ENCODE measurements at places on chromosomes 1 and 21. TPM values are rescaled to one million over a fixed set of nuclear protein-coding genes. Genes with fewer than 3 reads are reported as not detected.

The NEK2 gene
- 9.5 TPM for total RNA-seq

The THEMIS2 gene
- total RNA-seq = 8.0 TPM

DNA sequence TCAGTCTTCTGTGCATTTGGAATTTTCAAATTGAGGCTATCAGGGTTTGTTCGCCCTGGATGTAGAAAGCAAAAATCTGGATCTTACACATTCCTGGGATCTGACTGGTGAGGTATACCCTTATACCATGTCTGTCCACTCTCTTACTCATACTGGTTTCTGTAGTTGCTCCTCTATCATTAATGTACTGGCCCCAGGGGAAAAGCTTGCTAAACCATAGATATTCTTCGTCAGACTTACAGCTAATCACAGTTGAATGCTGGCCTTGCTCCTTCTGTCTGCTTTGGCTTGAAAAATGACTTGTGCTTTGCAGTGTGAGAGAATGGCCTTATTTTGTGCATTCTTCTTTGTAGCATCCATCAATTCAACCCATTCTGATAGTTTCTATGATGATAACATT lies 30.5 kb downstream of the TBCE start:
- no peak for DNase-seq

DNA sequence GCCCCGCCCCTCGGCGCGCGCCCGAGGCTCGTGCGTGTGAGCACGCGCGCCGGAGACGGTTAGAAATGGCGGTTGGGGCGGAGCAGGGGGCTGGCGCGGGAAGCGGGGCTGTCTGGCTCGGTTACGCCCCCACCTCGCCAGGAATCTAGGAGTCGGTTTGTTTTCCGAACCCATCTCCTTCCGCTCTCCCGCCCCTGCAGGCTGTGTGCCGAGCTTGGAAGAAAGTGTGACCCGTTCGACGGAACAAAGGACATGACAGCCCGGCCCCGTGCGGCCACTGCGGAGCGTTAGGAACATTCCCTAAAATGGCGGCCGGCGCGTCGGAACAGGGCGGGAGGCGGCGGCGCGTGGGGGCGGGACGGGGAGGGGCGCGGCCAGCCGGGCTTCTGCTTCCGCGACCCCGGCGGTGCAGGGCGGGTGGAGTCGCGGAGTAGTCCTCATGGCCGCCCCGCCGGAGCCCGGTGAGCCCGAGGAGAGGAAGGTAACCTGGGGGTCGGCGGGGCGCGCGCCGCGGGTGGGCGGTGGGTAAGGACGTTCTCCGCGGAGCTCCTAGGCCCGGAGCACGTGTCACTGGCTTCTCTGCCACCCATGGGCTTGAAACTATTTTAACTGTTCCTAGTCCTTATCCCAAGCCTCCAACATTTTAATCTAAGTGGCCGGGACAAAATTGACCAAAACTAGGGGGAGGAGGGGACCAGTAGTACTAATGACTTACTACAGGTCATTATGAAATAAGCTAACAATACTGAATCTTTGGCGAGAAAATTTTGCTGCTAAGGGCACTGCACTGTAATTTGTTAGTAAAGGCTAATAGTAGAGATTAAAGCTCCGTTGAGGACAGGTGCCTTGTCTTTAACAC lies at the start of gene COX20:
Gene COX20, plus strand, starts transcription at position 383 of the 859 bp plus-strand sequence. Its CDS starts 57 bp downstream, at position 440.
- peak; percentile 98 for DNase-seq

DNA sequence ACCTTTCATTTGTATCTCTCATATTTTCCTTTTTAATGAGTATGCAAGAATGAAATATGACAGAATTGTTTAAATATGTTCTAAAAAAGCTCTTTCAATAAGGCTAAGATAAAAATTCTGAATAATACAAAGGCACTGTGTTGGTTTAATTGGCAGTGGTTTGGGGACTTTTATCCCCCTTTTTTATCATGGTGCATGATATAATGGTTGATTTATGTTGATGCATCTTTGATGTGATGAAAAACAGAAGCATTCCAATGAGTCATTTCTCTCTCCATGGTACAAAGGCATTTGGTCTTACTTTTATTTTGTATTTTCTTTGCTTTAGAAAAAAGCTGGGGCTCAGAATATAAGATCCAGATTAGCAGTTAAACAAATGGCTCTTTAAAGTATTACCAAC lies 127.2 kb upstream of the GREM2 start:
- no peak for DNase-seq

GRCh38 chr1:91552091-91552490 lies 51.4 kb downstream of the CDC7 start:
- no peak for DNase-seq

The IVNS1ABP gene
- 101 TPM for total RNA-seq

The BRINP3 gene
- 0.31 TPM for total RNA-seq

The CYP4Z1 gene
- total RNA-seq = not detected

- DNase-seq = no peak
Observed at GRCh38 chr1:30161953-30162352, 561.4 kb downstream of the MATN1 start.

The MAP1LC3C gene
- 38.0 TPM for total RNA-seq

The OR6K6 gene
- not detected for total RNA-seq

The DYNLT5 gene
- 5.3 TPM for total RNA-seq

The KRTAP21-1 gene
- not detected for total RNA-seq

GRCh38 chr1:209707308-209707707 lies 2.7 kb downstream of the HSD11B1 start:
- no peak for DNase-seq

The MEGF6 gene
- total RNA-seq = 33.6 TPM

The PDE4B gene
- 31.8 TPM for total RNA-seq

The TPTE gene
- not detected for total RNA-seq

The FCRL6 gene
- total RNA-seq = not detected

GRCh38 chr21:36061445-36061844 lies 1.1 kb upstream of the SETD4 start:
- no peak for DNase-seq

All from tongue (tissue), 3 donors.